NCI-H82 (cell line): ENCODE measurements at places on chromosomes 13 and 19.

GRCh38 chr13:109684084-109684823 lies 102.1 kb downstream of the IRS2 start:
- DNase-seq = no peak

GRCh38 chr19:47264629-47265028 lies 8.3 kb downstream of the CCDC9 start:
- DNase-seq = no peak

DNA sequence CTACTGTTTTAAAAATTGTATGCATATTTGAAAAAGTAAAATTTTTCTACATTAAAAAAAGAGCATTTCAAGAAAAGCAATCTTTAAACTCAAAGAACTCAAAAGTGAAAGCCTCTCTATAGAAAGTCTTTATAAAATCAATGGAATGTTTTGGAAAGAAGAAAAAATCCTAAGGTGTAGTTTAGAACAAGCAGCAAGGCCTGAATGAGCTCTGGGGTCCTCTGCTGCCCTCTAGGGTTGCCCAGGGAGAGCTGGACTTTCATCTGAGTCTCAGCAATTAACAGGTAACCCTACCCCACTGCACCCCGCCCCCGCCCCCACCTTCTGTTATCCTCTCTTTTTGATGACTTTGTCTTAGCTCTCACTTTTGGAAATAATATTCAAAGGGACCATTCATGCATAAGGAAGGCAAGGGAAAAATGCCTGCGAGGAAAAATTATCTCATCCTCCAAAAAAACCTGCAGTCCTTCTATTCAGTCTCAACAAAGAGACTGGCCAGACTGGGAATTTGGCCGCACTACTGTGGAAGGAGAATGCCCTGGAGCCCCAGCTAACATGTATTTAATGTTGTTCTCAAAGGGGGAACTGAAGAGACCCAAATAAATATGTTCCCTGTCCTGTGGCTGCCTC lies 24.1 kb downstream of the SLC25A30 start:
- peak; percentile 83 for DNase-seq

DNA sequence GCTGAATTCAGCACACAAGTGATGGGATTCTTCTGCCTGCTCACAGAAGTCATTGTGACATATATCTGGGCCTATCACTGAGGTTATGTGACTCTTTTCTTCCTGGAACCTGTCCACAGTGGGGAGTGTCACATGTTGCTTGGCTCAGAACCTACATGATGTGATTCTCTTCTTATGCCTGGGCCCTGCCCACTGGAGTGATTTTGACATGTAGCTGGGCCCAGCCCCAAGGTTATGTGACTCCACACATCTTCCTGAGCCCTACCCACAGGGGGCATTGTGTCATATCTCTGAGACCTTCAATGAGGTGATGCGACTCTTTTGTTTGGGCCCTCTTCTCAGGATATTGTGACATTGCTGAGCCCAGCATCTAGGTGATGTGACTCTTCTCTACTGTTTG lies 17.4 kb upstream of the ZNF429 start:
- no peak for DNase-seq

DNA sequence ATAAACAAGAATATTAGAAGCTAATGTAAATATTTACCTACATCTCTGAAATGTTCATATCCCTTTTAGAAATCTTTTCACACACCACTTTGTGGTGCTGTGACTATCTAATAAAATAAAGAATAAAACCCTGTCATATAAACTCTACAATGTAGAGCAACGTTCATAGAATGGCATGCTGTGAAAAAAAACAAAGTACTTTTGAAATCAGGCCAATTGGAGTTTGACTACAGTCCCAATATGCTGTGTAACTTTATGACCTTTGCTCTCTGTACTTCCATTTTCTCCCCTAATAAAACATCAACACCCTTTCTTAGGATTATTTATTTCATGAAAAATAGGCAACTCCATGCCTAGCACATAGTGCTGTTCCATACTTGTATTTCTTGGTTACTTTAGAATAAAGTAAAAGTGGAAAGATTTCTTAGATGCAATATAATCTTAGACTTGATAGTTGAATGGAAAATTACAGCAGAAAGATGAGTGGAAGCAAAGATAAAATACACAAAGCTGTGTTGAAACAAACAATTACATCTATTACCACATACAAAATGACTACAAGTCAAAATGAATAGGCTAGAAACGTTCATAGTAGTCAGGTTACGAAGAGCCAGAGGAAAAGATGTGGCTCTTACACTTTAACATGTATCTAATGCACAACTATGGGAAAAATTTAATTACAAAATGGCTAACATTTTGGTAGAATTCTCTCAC lies 613.2 kb upstream of the SLITRK5 start:
- DNase-seq = no peak

DNA sequence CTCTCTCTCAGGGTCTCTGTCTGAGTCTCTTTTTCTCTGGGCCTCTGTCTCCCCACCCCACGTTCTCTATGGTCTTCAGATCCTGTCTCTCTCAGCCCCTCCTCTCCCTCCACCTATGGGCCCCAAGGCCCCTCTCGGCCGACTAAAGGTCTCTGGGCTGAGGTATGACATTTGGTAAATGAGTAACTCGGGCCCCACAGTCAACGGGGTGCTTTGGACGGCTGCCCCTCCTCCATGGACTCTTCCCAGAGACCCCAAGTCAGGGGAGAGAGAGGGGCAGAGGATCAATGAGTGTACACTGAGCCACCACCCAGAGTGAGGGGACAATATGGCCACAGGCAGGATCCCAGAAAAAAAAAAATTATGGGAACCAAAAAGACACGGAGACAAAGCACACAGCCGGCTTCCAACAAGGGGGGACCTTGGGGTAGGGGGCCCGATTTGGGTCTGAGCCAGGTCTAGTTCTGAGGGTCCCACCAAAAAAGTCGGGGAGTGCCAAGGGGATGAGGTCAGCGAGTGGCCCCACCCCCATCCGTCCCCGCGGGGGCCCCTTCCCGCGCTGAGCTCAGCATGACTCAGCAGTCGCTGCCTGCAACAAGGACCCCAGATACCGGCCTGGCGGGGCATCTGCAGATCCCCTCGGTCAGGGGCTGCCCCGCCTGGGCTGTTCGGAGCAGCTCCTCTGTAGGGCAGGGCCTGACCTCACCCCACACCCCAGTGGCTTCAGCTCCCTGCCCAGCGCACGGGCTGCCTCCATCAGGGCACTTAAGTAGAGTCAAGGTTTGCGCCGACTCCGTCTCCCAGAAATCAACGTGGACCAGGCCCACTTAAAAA lies 1.5 kb upstream of the FTL start:
- peak; percentile 37 for DNase-seq

DNA sequence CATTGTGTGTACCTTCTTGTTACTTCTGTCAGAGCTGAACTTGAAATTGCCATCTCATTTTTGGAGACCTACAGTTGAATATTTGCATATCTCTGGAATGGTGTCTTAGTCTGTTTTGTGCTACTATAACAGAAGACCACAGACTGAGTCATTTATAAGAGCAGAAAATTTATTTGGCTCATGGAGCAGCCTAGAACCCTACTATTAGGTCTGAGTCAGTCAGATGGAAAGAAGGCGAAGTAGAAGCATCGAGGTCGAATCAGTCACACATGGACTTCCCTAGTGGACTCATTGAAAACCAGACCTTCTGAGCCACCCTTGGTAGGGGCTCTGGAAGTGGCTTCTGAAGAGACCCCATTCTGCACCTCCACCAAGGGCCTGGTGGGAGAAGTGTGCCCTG lies 33.9 kb upstream of the TPT1 start:
- no peak for DNase-seq
